ENCODE measurements at places on chromosomes 1 and 21.
A peak's percentile ranks its signal among the peaks of the same experiment; 100 is the strongest.

- DNase-seq: no peak
Observed at GRCh38 chr1:9228609-9229008, 6.0 kb upstream of the H6PD start.

DNA sequence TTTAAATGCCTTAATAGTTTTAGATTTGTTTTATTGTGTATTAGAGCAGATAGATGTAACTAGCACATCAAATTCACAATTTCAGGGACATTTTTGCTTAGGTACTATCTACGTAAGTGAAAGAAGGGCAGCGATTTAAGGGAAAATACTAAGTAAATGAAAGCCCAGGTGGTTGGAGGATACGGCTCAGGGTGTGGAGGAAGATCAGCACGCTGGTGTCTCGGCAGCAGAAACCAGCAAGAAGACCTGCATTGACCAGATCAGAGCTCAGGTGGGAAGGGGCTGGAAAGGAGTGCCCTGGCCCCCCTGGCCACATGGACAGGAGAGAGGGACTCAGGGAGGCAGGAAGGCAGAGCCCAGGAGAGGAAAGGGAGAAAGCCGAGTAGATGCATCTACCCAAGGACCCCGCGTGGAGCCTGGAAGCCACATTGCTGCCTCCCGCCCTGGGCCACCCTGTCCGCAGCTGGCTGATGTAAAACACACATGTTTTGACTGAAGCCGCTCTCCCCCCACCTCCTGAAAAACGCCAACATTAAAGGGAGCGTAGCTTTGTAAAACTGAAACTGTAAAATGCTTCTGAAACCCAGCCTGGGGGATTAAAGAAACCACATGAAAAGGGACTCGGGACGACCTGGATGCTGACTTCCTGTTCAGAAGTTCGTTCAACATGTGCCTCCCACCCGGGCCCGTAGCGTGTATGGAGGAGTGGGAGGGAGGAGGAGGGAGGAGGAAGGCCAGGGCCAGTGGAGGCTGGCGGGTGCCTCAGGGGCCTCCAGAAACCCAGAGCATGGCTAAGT is 72.6 kb upstream of the TARDBP start:
- no peak for DNase-seq

- no peak for DNase-seq
Observed at GRCh38 chr1:241964550-241965282, 7.1 kb downstream of the BECN2 start.

GRCh38 chr1:201215531-201216357 is 25.1 kb downstream of the IGFN1 start:
- no peak for DNase-seq

- DNase-seq: no peak
Observed at GRCh38 chr21:24127651-24128050, 1479.6 kb downstream of the MRPL39 start.

- DNase-seq: peak; percentile 2
Observed at GRCh38 chr1:178725466-178726086, 532 bp downstream of the RALGPS2 start.

DNA sequence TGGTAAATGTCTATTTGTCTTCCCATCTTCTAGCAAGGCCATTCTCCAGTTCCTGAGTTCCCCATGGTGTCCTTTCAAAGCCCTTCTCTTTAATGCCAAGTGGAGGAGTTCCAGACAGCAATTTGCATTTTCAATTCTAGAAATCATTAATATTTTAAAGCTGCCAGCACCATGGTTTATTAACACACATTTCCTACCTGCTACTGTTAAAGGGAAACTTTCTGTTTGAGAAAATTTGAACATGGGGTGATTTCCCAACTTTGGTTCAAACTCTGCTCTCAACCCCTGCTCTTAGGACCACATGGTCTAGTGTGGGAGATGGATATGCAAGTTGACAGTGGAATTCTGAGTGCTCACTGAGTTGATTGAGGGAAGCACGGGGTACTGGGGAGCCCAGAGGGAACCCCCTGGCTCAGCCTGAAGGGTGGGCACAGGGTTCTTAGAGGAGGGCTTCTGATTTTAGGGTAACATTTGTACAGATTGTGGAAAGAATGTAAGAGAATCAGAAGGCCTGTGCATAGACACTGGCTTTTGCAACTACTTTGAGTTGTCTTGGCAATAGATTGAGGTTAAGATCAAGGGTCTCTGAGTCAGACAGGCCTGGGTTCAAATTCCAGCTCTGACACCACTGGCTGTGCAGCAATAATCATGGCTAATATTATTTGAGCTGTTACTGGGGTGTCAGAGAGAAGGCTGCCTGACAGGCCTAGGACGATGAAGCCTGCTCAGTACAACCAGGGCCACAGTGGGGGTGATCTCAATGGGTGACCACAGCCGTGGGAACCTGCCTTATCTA is 97.8 kb downstream of the BEND5 start:
- DNase-seq: no peak

DNA sequence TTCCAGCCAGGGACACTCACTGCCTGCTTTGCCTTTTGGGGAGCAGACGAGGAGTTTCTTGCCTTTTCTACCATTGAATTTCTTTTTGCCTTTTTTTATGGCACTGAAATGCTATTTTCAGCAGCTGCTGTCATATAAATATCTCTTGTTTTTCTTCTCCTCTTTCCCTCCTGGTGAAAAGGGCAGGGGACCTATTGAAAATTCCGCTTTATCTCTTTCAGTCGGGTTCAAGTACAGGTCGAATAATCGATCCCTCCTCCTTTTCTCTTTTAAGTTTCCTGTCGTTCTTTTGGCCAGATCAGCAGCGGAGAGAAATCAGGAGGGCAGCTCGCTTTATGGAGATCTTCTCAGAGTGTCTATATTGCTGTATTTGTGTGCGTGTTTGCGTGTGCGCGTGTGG is 67.4 kb upstream of the CASZ1 start:
- DNase-seq: no peak

DNA sequence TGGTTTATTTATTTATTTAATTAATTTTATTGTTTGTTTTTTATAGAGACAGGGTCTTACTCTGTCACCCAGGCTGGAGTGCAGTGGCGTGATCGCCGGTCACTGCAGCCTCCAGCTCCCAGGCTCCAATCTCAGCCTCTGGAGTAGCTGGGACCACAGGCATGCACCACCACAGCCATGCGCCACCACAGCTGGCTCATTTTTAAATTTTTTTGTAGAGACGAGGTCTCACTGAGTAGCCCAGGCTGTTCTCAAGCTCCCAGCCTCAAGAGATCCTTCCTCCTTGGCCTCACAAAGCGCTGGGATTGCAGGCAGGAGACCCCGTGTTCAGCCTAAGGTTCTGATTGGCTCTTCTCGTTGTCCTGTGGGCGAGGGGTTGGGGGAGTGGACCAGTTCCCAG is 22.1 kb downstream of the UMODL1 start:
- DNase-seq: no peak

GRCh38 chr1:29540801-29541357 is 304.6 kb downstream of the PTPRU start:
- no peak for DNase-seq

- DNase-seq: no peak
Observed at GRCh38 chr1:234973426-234974250, 155.0 kb downstream of the TOMM20 start.

- no peak for DNase-seq
Observed at GRCh38 chr1:181312946-181313345, 170.4 kb upstream of the CACNA1E start.

DNA sequence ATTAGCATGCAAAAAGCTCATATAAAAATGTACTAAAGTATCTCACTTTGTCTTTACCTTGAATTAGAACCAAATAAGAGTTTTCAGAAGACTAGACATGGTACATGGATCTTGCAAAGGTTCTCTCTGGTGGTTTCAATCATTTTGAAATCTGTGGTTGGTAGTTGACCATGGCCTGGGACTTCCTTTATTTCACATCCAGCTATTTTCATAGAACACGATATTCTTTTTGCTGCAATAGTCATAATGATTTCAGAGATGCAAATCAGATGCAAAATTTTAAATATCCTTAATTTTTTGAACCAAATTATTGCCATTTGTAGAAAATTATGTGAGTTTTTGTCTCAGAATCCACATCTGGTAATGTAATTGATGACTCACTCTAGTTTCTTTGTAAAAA is 375.1 kb upstream of the ZP4 start:
- no peak for DNase-seq

GRCh38 chr1:220873087-220873486 is 6.2 kb upstream of the HLX start:
- DNase-seq: no peak
